ENCODE measurements at places on chromosomes 11 and 22. TPM values are rescaled to one million over a fixed set of nuclear protein-coding genes. Genes with fewer than 3 reads are reported as not detected.
A peak's percentile ranks its signal among the peaks of the same experiment; 100 is the strongest.

DNA sequence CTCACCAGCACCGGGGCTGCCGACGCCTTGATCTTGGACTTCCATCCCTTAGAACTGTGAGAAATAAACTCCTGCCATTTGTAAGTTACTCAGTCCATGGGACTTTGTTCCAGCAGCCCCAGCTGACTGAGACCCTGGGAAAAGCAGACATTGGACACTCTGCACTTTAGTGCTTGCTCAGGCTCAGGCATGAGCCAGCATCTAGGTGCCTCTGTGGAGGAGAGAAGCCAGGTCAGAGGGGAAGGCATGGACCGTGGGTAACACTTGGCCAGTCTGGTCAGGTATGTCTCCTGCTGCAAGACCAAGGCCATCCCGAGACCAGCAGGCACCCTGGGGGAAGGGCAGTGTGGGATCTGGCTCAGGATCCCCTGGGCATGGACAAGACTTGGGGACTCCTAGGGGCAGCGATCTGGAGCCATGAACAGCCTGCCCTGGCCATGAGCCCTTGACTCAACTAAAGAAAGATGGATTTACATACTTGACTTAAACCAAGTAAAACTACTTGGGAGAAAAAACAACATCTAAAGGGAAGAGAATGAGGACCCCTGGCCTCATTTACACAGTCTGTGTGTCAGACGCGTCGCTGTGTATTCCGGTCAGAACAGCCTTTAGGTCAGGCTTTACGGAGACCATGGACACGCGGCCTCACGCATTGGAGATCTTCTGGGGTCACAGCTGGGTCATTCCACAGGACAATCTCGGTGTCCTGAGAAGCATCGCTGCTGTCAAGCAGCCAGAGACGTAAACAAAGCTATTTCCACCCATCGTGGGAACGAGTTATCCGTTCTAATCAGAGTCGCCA is 497.1 kb downstream of the BRD1 start:
- H3K4me1 ChIP-seq, result no peaks in the 10 kb centered on the region
- H3K27me3 ChIP-seq, result peaks cover 3% of the 10 kb centered on the region
- no peak overlapping the region for H3K27ac ChIP-seq
- no peaks in the 10 kb centered on the region for H3K36me3 ChIP-seq
- DNase-seq, result no peak
- H3K4me3 ChIP-seq, result no peak overlapping the region

DNA sequence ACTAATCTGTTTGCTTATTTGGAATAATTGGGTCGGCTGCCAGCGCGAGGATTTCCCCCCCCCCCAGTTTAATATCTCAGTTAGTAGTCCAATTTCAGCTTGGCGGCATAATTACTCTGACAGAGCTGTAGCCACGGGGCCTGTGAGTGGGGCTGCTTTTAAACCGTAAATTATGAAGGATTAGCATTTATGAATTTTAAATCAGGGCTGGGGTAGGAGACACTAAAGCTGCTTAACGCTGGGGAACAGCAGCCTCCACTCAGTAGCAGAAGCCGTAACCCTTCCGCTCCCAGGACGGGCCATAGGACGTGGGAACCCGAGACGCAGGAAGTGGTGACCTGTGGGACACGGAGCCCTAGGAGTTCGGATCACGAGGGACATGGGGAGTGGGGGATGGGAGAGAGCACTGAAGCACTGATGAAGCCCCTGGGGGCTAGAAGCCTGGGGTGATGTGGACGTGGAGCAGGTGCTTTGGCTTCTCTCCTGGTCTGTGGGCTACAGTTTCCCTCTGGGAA is 66.2 kb upstream of the LMO1 start:
- no peaks in the 10 kb centered on the region for H3K4me1 ChIP-seq
- peak; percentile 35 for DNase-seq
- no peak overlapping the region for H3K27ac ChIP-seq
- H3K4me3 ChIP-seq, result no peak overlapping the region

MRGPRE gene
- not detected for total RNA-seq

FAM83F gene
- 3.0 TPM for total RNA-seq

DRD2 gene
- not detected for total RNA-seq

DNA sequence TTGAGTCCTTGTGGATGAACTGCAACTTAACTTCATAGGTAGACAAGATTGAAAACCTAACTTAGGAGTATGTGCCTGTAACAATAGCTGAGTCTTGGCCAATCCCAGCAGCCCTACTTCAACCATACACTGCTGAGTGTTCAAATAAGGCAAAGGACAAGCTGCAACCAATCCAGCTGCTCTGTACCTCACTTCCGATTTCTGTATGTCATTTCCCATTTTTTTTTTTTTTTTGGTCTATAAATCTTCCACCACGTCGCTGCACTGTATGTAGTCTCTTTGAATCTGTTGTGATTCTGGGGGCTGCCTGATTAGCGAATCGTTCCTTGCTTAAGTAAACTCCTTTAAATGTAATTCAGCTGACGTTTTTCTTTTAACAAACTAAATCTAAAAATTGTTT is 35.4 kb upstream of the FLI1 start:
- no peaks in the 10 kb centered on the region for H3K4me1 ChIP-seq
- no peaks in the 10 kb centered on the region for H3K36me3 ChIP-seq
- no peak for DNase-seq
- no peak overlapping the region for H3K27ac ChIP-seq

LARGE2 gene
- 2.4 TPM for total RNA-seq

GRCh38 chr11:87275176-87275575 is 237.4 kb downstream of the TMEM135 start:
- no peak for DNase-seq
- no peaks in the 10 kb centered on the region for H3K4me1 ChIP-seq
- no peaks in the 10 kb centered on the region for H3K36me3 ChIP-seq
- no peak overlapping the region for H3K4me3 ChIP-seq
- no peak overlapping the region for H3K27ac ChIP-seq

Data from lung (tissue), 17 donors.